ENCODE measurements at places on chromosomes 7 and 10.
A peak's percentile ranks its signal among the peaks of the same experiment; 100 is the strongest.

GRCh38 chr10:122286867-122287266 is 15.8 kb downstream of the BTBD16 start:
- peak; percentile 75 for DNase-seq

DNA sequence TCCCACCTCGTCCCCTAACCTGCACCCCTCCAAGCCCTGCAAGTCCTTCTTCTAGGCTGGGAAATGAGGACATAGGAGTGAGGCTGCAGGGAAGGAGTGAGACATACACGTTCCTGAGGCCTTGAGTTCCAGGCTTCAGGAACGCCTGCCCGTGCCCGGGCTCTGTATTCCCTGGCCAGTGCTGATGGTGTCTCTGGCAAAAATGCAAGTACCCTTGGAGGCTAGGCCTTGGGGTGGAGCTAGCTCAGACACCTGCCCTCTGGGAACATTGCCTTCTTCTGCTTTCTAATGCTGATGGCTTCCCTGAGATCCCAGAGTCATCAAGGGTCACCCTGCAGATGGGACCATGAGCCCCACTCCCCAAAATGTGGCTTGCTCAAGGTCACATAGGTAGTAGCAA is 76.0 kb downstream of the GRK5 start:
- no peak for DNase-seq

DNA sequence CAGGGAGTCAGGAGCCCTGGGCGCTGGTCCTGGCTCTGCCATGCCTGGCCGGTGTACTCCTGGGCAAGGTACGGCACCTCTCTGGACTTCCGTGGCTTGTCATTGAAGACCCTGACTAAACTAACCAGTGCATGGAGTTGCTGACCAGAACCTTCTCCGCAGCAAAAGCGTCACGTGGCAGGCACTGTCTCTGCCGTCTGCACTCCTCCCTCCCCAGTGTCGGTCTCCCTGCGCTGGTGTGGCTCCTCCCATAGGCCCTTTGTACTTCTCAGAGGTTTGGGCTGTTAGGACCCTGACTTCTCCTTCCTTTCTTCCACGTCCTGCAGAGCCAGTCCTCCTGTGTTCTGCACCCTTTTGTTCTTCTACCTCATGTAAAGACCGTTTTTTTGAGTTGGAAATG is 100.6 kb upstream of the CREB5 start:
- no peak for DNase-seq

- DNase-seq = no peak
Measured at GRCh38 chr7:118352867-118353453, 128.5 kb downstream of the ANKRD7 start.

DNA sequence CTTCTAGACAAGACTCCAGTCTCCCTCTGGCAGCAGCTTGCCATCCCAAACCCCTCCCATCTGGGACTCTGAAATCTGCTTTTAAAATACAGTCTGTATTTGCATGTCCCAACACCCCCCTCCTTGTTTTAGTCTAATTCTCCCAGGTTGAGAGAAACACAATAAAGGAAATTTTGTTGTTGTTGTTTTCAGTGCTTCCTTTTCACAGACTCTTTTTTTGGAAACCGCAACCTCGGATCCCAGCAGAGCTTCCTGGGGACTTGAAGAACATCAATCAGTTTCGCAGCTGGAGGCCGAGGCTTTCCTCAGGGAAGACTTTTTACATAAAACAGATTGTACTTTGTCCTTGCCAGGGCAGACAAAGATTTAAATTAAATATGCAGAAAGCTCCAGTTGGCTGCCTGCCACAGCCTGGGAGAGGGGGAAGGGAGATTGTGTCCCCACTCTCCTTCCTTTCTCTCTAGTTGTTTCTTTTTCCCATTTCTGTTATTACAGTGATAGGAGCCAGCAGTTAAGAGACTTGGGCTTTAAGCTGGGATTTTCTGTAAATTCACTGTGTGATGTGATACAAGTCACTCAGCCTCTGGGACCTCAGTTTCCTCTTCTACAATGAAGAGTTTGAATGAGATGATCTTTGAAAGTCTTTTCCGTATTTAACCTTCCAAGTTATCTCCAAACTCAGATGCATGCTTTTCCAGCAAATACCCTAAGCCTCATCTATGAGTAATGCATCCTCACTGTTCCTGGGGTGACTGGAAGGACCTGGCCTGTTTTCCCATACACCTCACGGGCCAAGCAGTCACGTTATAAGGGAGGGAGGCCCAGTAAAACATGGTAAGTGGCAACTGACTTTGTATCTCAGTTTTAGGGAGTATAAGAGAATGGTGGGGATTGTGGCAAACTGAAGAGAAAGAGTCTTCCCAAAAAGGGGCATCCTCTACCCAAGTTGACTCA is 192.3 kb downstream of the REEP3 start:
- no peak for DNase-seq

DNA sequence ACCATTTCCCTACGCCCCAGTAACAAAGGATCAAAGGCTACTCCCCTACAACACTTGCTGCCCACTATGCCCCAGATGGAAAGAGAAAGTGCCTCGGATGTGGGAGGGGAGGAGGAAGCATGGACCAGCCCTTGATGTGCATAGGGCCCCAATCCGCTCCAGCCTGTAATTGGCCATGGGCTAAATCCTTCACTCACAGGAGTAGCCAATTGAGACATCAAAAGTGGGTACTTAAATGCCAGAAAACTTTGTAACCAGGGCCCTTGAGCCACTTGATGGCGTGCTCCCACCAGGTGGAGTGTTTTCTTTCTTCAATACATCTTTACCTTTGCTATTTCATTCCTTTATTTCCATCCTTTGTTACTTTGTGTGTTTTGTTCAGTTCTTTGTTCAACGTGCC is 500.5 kb upstream of the LRRN3 start:
- no peak for DNase-seq

DNA sequence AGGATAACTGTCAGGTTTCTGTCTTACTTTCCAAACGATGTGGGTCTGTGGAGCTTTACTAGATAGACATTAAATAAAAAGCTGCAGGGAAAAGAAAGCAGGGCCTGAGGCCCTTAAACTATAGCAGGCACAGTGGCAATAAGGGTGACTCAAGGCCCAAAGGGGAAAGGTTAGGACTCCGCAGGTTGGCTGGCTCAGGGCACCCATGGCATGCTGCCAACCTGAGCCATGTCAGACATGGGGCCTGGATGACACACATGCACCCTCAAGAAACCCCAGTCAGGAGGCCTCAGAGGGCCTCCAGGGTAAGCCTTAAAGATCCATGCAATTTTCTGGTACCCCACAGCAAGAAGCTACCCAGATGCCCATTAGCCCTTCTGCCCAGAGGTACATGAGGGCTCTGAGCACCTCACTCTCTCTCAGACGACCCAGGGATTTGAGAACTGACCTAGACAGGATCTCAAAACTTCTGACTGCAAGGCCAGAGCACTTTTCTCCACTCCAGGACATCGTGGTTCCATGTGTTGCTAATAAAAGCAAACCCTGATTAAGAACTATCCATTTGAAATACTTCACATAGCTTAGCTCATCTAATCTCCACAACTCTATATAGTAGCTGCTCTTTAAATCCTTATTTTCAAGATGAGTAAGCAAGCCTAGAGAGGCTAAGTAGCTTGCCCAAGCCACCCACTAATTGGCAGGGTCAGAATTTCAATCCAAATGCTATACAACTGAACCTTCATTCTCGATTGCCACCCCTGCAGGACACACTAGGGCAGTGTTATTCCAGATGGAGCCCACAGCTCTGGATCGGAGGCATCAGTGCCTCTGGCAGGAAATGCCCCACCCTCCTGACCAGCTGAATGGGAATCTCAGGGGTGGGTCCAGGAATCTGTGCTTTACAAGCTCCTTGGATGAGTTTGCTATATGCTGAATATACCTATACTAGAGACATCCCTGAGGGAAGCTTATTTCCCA is 132.5 kb upstream of the EFCAB10 start:
- no peak for DNase-seq

DNA sequence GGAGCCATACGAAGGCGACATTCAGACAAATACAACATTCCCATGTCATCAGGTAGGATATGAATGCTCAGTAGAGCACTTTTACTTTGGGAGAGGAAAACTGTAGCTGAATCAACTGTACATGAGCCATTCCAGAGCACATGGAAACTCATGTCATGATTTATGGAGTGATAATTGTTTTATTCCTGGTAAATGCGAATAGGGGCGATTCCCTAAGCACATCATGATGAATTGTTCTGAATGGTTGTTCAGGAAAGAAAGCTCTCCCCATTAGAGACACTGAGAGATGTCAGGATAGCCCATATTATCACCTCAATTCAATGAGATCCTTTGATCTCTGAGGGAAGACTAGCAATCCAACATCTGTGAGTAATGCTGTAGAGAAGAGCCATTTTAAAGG is 243.6 kb downstream of the FOXP2 start:
- DNase-seq = no peak

DNA sequence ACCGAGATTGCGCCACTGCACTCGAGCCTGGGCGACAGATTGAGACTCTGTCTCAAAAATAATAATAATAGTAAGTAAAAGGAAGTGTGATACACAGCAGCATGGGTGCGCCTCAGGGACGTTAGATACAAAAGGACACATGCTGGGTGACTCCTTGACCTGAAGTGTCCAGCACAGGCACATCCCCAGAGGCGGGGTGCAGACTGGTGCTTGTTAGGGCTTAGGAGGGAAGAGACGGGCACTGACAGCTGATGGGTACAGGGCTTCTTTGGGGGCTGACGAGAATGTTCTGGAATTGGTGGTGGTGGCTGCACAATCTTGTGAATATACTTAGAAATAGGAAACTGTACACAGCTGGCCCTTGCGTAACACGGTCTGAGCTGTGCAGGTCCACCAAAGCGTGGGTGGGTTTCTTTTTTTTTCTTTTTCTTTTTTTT is 61.8 kb upstream of the DNAJB6 start:
- no peak for DNase-seq

- no peak for DNase-seq
Measured at GRCh38 chr10:113434315-113434714, 118.5 kb upstream of the HABP2 start.
